Activated T-cell treated with anti-CD3 and anti-CD28 coated beads for 24 hours (primary cell): ENCODE measurements at places on chromosomes 6 and 20.

- DNase-seq: no peak
Measured at GRCh38 chr20:45098103-45098773, 2.7 kb downstream of the KCNS1 start.

- DNase-seq: no peak
Measured at GRCh38 chr6:147653631-147654030, 145.1 kb downstream of the SAMD5 start.

GRCh38 chr6:163897030-163897429, 482.5 kb downstream of the QKI start:
- DNase-seq: no peak

- DNase-seq: peak; percentile 37
Measured at GRCh38 chr6:27280064-27280539, 32.0 kb downstream of the POM121L2 start.

DNA sequence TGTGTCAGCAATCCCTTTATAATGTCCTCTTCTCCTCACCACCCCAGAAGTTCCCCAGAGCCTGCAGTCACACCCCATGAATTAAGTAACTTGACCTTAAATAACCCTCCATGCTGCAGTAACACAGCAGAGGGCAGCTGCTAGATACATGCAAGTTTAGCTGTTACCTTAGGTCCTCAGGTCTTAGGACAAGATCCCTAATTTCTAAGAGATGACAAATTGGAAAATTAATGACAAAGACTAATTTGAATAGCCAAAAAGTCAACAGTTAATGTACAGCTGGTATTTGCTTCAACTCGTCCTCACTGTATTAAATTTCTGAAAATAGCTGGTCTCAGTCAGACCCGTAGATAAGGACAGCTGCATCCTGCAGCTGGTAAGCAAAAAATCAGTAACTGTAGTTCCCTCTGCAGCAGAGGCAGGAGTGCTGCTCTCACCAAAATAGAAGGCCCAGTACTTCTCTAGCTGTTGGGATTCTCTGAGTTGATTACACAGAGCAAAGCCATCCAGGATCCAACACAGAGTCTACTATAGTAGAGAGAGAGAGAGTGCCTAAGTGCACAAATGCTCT, 62.4 kb downstream of the TNFRSF21 start:
- DNase-seq: no peak

GRCh38 chr6:83824388-83824801, 28.8 kb upstream of the RIPPLY2 start:
- no peak for DNase-seq

- no peak for DNase-seq
Measured at GRCh38 chr20:59171986-59172385, 8.4 kb downstream of the ZNF831 start.

- DNase-seq: no peak
Measured at GRCh38 chr6:135985471-135985870, 134.0 kb downstream of the PDE7B start.
